Kidney tubule cell (primary cell): ENCODE measurements at places on chromosomes 3 and 15.

GRCh38 chr15:65060641-65061397 lies 7.0 kb downstream of the RASL12 start:
- no peak for DNase-seq

DNA sequence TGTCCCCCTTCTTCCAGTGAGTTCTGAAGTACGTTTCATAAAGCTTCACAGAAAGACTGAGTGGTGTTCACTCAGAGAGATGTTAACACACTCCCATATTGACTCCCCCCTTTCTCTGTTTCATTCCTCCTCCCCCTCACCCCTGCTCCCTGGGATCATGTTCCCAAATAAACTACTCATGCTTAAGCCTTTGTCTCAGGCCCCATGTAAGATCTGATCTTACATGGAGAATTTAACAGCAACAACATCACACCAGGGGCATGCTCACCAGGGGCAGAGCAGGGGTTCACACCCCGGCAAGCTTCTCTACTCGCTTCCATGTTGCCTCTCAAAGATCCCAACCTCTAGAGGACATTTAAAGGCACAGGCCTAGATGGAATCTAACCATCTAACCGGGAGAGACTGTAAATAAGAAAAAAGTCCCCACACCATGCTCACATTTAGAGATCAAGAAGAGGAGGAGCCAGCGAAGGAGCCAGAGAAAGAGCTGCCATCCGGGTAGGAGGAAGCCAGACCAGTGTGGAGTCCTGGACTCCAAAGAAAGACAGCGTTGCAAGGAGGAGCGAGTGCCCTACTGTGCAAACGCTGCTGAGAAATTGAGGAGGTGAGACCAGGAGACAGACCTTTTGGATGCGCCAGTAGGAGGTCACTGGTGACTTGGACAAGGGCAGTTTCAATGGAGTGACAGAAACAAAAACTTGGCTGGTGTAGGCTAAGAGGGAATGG lies 21.4 kb upstream of the SRP14 start:
- no peak for DNase-seq

DNA sequence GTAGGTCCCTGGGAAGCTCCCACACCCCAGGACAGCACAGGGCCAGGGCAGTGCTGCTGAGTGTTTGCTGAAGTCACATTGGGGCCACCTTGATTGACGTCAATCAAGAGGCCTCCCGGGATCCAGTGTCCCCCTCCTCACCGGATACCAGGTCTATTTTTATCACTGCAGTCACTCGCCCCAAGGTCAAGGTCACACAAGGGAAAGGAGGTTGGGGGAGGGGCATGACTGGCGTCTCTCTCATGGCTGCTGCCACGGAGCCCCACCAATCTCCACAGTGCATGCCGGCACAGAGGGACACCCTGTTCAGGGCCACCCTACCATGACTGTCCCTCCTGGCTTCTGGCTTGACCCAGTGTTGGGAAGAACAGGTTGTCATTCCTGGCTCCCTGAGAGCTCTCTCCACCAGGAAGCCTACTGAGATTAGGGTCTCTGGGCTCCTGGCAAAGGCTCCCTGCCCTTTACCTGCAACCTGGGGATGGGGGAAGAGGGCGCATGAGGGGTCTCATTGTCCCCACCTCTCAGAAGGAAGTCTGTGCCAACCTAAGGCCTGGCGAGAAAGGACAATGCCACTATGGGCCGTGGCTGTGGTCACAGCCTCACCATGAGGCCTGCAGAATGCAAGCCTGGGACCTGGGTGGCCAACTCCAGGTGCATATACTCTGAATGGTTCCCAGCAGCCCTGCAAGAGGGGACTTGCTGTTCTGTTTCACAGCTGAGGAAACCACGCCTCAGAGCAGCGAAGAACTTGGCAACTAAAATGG lies 1.5 kb downstream of the MYL3 start:
- no peak for DNase-seq

DNA sequence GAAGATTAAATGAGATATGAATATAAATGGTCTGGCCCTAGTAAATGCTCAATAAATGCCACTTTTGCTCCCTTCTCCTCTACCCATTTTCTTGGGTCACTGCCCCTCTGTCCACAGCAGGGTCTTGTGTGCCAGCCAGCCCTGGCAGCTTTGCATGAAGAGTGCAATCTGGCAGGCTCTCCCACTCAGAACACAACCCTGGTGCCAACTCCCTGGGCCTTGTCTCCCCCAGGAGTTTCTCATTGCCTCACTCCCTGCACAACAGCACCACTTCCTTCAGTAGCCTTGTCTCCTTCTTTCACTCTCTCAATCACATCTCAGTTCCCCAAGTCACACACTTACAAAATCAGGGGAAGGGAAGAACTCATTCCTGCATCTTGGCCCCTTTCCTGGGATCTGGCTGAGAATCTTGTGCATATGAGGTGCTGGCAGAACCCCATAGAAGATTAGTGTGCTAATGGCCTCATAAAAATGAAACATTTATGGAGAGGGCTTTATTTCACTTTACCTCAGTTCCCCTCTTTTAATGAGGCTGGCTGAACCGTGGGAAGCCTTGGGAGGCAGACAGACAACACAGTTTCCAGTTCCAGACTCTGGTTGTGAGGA lies 445.9 kb upstream of the PROK2 start:
- DNase-seq: no peak

GRCh38 chr15:99108993-99109392 lies 4.1 kb downstream of the SYNM start:
- no peak for DNase-seq

GRCh38 chr3:150114873-150115540 lies 144.3 kb upstream of the PFN2 start:
- peak; percentile 19 for DNase-seq

DNA sequence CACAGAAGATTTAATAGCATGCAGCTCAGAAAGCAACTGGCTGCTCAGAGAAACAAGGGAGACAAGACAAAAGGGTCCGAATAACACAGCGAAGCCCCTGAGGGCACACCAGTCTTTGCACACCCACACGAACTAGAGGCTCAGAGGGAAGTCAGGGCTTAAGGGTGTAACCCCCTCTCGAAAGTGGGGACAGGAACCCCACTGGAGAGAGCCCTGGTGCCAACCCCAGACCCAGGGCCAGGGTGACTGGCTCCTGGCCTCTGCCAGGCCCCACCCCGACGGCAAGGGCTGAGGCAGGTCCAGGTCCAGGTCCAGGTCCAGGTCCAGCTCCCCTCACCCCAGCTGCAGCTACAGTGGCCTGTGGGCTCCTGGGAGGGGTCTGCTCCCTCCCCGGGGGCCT lies 10.5 kb upstream of the PRR23E start:
- no peak for DNase-seq

DNA sequence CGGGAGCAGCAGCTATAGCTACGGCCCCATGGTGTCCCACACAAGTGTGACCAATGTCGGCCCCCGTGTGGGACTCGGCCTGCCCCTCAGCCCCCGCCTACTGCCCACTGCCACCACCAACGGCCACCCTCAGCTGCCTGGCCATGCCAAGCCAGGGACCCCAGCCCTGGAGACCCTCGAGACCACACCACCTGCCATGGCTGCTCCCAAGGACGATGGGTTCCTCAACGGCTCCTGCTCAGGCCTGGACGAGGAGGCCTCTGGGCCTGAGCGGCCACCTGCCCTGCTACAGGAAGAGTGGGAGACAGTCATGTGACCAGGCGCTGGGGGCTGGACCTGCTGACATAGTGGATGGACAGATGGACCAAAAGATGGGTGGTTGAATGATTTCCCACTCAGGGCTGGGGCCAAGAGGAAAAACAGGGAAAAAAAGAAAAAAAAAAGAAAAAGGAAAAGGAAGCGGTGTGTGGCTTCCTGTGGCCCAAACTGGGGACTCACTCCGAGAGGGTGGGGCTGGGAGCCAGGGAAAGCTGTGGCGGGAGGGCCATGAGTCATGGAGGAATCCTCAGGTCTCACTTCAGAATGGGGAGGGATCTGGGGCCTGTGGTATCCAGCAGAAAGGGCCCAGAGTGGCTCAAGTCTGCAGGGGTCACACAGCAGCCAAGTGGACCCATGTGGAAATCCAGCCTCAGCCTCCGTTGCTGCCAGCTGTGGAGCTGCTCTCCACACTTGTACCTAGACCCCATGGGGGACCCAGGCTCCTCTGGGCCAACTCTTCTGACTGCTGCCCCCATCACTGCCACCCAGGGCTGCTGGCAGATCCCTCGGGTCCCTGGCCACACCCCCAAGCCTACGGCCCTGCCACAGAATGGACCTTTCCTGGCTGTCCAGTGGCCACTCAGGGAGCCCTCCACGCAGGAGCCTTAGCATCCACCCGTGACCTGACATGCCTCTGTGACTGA lies 26.1 kb downstream of the PTH1R start:
- DNase-seq: peak; percentile 82

DNA sequence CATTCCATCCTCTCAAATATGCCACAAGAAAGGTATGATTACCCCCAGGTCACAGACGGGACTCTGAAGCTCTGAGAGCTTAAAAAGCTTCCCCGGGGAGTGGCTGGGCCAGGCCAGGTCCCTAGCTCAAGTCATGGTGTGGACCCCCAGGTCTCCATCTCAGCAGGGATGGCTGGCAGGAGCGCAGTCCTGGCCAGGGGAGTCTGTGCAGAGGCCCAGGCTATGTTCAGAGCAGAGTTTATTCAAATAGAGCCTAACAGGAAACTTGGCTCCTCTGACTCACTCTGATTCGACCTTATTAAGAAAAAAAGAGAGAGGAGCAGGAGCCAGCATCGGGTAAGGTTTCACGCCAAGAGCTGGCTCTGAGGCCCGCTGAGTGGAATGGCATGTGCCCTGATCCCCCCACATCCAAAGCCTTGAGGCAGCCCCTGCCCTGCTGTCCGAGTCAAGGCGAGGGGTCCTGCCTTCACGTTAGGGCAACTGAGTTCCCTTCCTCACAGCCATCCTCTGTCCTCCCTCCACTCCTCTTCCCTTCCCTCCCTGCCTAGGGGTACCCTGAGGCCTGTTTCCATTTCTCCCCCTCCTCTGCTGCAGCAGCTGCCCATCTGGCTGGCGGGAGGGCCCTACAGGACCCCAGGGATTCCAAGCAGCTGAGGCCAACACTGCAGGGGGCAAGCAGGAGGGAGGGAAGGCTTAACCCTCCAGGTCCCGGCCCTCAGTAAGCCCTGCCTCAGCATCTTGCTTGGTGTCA lies 1.9 kb upstream of the LOXL1 start:
- DNase-seq: peak; percentile 80

DNA sequence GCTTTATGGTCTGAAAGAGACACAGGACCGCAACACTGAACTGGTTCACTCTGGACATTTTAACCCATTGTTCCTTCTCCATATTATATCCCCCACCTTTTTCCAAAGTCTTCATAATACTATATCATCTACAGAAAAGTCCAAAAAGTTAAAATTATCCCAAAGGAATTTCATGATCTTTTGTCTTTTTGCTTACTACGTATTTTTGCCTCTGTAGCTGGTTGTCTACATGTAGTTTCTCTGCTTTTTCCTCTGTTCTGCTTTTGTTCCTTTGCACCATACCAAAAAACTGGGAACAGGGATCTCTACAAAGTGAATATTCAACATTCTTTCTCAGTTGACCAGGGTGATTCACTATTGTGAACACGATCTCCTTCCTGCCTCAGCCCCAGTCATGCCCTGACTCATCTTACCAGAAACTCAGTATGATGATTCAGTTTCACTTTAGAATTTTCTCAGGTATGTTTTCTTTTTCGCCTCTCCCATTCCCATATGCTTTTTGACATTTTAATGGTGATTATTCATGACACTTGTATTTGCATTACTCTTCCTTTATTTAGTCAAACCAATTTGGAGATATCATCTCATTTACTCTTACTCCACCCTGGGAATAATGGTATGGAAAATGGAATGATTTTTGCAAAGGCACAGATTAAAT lies 14.5 kb downstream of the EMC4 start:
- peak; percentile 93 for DNase-seq

GRCh38 chr3:157530637-157531300 lies 27.6 kb upstream of the VEPH1 start:
- DNase-seq: no peak

- no peak for DNase-seq
These were observed 125.7 kb downstream of the EEFSEC start for GRCh38 chr3:128278761-128279600.

- no peak for DNase-seq
These were observed 44.8 kb upstream of the CCDC174 start for GRCh38 chr3:14606669-14607339.

- no peak for DNase-seq
These were observed 70.9 kb upstream of the RGMA start for GRCh38 chr15:93159930-93160329.

- DNase-seq: no peak
These were observed 665.0 kb downstream of the OTOL1 start for GRCh38 chr3:162161595-162161994.

DNA sequence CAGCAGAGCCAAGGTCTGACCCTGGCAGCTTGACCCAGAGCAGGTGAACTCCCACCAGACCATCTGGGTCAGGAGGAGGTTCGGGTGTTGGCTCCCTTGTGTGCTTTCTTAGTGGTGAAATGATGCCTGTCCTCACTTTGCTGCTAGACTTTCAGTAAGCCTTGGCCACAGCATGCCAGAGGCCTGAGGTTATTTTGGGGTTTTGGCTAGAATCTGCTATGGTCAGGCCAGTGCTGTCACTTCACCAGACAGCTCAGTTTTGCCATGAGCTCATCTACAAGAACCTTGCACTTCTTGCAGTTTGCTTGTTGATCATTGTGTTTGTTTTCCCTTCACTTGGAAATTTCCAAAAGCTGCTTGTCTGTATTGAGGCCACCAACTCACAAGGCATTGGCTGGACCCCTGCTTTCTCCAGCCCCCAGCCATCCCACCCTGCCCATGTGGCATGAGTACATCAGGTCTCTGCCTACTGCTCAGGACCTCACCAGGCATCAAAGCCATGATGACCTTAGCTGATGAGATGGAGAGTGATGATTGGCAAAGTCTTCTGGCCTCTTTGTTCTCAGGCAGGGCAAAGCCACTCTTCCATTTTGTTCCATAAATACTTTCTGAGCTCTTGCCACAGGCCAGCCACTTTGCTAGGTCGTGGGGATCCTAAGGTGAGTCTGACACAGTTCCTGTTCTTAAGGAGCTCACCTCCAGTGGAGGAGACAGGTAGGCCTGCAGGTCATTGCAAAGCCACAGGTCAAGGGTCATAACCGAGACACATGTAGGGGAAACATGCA lies 122.6 kb downstream of the ARNT2 start:
- no peak for DNase-seq
